Hepatocyte (in vitro differentiated cells): ENCODE measurements at places on chromosomes 12 and 14. TPM values are rescaled to one million over a fixed set of nuclear protein-coding genes. Genes with fewer than 3 reads are reported as not detected.

C14orf180 gene
- total RNA-seq = 1.2 and 2.4 TPM in 2 replicates

DNA sequence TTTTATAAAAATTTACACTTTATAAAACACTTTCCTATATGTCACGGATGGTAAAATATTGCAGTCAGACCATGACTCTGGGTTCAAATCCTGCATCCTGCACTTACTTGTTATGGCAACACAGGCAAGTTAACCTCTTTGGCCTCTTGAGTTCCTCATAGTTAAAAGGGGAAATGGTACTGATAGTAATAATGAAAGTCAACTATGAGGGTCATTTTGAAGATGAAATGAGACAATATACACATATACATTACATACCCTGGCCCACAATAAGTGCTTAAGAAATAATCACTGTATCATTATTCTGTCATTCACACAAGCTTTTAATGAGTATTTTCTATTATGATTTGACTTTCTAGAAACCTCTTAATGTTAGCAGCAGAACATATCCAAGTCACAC, 64.4 kb downstream of the C12orf42 start:
- no peak overlapping the region for H3K4me3 ChIP-seq
- H3K27me3 ChIP-seq = no peaks in the 10 kb centered on the region
- no peaks in the 10 kb centered on the region for H3K36me3 ChIP-seq
- no peak for DNase-seq
- no peaks in the 10 kb centered on the region for H3K4me1 ChIP-seq

DNA sequence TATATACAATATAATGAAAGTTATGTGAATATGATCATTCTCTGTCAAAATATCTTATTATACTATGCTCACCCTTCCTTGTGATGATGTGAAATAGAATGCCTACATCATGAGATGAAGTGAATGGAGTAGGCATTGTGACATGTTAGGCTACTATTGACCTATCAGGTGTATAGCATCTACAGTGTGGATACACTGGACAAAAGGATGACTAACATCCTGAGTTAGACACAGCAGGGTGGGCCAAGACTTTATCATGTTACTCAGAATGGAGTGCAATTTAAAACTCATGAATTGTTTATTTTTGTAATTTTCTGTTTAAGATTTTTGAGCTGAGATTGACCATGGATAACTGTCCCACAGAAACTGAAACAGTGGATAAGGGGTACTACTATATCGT, 53.4 kb upstream of the NAV3 start:
- no peak overlapping the region for H3K27ac ChIP-seq
- H3K4me1 ChIP-seq = no peaks in the 10 kb centered on the region
- H3K4me3 ChIP-seq = no peak overlapping the region
- H3K27me3 ChIP-seq = no peaks in the 10 kb centered on the region

DNA sequence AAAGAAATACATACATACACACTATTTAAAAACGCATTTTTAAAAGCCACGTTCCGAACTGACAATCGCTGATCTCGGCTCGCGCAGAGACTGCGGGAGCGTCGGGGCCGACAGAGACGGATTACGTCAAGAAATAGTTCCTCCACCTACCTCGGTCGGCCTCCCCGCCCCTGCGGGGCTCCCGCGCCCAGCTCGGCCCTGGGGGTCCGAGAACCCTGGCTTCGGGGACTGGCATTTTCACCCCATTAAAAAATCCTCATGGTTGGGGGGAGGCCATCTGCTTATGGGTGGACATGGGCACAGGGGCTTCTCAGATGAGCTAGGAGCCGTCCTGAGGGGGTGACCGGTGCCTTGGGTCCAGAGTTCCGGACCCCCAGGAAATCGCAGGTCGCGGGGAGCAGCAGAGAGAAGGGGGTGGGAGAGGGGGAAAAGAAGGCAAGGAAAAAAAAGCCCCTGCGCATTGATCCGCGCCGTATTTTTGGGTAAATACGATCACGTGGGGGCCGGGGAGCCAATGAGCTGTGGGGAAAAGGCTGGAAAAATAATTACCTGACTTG, 324 bp upstream of the HOXC9 start:
- H3K4me3 ChIP-seq = no peak overlapping the region
- H3K27ac ChIP-seq = no peak overlapping the region
- H3K36me3 ChIP-seq = no peaks in the 10 kb centered on the region
- peaks cover 23% of the 10 kb centered on the region for H3K4me1 ChIP-seq
- no peak for DNase-seq

DNA sequence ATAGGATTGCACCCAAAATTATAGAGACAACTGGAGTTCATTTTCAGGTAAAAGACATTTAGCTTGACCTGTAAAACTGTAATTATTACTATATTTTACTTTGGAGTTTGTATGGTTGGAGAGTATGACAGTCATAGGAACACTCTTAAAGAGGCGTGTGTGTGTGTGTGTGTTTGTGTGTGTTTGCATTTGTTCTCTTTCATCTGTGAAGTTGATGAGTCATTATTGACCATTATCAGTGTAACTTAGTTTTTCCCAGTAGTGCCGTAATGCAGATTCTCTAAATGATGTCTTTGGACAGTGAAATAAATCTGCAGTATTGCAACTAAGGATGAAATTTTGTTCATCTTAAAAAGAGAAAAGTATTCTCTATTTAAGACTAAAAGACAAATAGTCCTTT, 13.0 kb downstream of the WASHC4 start:
- DNase-seq = no peak
- no peak overlapping the region for H3K4me3 ChIP-seq
- no peaks in the 10 kb centered on the region for H3K36me3 ChIP-seq
- H3K4me1 ChIP-seq = no peaks in the 10 kb centered on the region

DNA sequence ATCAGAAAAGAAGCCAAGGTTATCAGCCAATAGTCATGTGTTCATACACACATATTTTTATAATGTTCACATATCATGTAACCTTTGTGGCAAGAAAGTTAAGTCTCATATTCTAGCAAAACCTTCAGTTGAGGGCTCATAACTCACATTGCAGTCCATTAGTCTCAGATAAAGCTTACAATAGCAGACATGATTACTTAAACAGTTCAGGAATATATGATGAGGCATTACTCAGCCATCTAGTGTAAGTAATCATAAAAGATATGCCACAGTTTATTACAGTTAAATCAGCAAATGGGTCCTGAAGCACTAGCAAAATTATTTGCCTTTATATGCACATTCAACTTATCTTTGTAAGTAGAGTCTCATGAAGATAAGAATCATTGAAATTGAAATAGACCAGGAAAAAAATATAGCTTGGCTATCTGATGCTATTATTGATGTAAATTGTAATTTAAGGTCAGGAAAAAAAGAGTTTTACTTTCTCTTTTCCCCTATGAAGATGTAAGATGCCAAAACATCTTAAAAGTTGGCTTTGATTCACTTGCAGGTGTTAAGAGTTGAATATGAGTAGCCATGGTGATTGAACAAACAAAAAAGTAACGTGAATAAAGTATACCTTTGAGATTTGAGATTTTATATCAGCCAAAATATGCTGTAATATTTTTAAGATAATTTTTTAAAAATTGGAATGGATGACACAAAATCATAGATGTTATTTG, 537.0 kb downstream of the SLC6A15 start:
- H3K4me3 ChIP-seq = no peak overlapping the region
- no peaks in the 10 kb centered on the region for H3K4me1 ChIP-seq
- no peak for DNase-seq
- H3K36me3 ChIP-seq = no peaks in the 10 kb centered on the region
